KG1 (cell line): ENCODE measurements at places on chromosomes 5 and 9.

- no peak for DNase-seq
These were observed 1076.7 kb downstream of the NR2F1-AS1 start for GRCh38 chr5:92504346-92504745.

DNA sequence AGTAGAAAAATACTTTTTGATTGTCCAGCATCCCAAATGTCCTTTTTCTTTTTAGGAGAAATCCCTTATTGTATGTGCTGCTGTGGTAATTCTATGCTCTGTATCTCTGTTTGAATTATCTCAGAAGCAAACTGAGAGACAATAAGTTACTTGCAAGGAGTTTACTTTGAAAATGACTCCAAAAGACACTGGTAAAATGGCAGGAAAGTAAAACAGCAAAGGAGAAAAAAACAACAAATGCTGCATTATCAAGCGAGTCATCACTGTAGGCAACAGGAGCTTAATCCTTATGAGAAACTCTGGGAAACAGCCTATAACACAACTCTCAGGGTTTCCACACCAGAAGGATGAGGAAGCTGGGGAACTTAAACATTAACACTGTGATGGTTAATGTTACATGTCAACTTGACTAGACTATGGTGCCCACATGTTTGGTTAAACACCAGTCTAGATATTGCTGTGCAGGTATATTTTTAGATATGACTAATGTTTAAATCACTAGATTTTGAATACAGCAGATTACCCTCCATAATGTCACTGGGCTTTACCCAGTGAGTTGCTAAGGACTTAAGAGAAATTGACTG is 92.6 kb upstream of the GAS1 start:
- no peak for DNase-seq

DNA sequence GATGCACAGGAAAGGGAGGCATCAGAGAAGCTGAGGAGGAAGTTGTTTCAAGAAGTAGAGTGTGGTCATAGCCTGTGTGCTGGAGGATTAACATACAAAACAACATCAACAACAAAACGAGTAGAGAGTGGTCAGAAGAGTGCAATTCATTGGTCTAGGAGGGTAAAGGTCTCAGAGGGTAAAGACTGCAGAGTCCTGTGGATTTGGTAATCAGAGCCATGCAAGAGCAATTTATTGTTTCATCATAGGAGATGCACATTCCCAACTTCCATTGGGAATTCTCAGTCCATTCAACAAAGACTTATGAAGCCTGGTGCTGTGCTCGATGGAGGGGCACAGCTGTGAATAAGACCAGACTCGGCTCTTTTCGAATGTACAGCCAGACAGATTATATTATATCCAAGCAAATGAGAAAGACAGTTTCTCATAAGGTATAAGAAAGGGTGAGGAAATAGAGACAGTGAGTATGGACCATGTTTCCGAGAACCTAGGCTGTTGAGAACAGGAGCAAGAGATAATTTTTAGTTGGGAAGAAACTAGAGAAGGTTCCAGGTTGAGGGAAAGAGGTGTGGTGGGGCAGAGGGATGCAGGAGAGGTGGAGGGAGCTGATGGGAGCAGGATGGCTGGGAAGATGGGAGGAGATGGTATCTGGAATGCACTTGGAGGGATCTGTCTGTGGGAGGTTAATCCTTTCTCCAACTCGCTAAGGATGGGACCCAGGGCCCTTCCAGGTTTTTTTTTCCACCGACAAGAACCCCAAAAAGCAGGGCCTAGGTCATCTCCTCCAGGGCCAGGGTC is 7.9 kb upstream of the MYORG start:
- no peak for DNase-seq

DNA sequence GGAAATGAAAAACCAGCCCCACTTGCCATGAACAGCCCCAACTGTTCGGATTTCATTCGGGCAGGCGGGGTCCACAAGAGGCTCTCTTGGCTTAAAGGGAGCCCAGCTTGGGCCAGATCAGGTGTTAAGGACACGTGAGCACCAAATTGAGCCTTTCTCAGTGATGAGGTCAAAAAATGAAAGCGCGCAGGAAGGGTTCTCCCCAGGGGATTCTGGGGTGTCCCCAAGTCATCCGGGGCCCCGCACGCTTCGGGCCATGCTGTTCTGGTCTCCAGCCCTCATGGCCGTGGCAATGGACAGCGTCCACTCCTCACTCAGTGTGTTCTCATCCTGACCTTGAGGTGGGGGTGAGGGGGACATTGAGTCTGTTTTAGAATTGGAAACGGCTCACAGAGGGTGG is 10.9 kb downstream of the AK1 start:
- DNase-seq: no peak

DNA sequence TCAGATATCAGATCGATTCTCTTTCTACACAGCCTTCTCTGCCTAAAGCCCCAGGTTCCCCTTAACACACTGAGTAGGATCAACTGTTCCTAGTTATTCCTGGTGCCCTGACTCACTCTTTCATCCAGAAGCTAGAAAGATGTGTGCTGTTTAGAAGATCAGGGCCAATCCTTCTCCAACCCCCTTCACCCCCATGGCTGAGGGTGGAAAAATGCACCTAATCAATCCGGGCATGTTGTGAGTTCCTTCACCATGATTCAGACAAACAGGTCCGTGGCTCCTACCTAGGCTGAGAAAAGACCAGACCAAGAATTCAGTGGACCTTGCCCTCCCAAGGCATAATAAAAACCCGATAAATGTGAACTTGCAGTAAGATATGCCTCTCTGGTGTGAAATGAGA is 85.4 kb upstream of the EQTN start:
- DNase-seq: no peak

GRCh38 chr5:60598424-60598823 is 101.5 kb downstream of the DEPDC1B start:
- DNase-seq: no peak

- DNase-seq: no peak
These were observed 26.1 kb upstream of the MACIR start for GRCh38 chr5:103232393-103232999.

- DNase-seq: no peak
These were observed 142.8 kb upstream of the RGMB start for GRCh38 chr5:98630621-98631020.

- no peak for DNase-seq
These were observed 33.6 kb downstream of the ERMP1 start for GRCh38 chr9:5799314-5799713.

DNA sequence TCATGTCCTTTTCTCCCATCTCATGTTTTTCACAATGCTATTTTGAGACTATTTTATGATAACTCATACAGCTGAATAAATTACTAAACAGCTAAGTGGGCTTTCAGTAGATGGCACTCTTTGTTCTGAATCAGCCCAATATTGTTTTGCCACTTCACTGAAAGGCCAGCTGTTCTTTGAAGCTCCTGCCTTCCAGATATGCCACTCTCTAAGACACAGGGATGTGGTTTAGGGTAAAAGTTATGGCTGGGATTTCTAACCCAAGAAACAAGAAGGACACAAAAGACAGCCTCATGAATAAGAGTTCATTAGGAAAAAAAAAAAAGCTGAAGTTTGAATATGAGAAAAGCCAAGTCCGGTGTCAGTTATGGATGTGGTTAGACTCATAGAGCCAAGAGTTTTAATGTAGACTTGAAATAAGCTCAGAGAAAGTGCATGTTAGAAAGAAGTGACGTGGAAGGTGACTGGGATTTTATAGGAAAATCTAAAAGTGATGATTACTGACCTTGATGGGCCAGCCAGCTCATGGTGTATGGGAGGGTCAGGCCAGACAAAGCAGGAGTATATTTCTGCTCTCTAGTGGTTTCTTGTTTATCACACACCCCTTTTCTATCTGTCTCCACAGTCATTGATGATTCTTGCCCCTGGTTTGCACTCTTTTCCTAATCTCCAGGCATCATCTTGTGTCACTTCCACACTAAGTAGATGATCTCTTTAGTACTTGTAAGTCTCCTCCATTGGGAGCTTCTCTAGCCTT is 488.5 kb downstream of the NR2F1-AS1 start:
- no peak for DNase-seq

DNA sequence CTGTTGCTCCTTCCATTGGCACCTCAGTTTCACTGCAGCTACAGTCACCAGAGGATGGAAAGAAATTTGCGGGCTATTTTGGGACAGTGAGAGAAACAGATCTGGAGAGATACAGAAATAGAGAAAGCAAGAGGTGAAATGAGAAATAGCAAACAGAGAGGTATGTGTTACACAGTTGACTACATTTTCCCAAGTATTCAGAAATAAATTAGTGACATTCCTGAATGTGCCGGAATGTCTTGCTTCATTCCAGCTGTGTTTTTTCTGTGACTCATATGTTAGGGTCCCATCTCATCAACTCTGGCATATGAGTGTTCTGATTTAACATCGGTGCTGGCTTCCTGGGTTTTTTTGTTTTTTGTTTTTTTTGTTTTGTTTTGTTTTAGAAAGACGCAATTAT is 63.8 kb upstream of the ZNF462 start:
- no peak for DNase-seq

DNA sequence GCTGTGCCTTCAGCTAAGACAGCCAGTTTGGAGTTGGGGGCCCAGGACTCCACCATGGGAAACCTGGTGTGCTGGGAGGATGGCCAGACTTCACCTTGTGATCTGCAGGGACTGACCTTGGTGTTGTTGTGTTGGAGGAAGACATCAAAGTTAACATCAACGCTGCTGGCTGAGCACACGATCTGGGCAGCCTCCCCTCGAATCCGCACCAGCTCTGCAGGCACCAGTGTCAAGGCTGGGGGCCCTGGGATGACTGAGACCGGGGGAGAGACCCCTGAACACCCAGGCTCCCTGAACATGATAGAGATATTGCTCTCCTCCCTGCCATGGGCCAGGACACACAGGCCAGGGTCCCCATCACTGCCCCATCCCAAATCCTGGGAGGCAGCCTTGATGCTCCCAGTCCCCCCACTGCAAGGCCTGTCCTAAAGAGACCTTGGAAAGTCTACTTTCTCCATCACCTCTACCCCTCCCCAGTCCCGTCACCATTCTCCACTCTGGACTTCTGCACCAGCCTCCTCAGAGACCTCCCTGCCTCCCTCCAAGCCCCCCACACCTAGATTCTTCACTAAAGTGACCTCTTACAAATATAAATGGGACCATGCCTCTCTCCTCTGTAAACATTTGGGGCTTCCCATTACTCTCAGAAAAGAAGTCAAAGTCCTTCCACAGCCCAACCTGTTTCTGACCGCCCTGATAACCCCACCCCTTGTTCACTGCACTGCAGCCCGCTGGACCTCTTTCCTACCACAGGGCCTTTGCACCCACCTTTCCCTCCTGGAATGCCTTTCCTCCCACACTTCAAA is 8.2 kb downstream of the CSF1R start:
- no peak for DNase-seq

- DNase-seq: no peak
These were observed 636 bp downstream of the PRDM12 start for GRCh38 chr9:130665029-130665430.
